ENCODE measurements at places on chromosomes 3 and 15.

DNA sequence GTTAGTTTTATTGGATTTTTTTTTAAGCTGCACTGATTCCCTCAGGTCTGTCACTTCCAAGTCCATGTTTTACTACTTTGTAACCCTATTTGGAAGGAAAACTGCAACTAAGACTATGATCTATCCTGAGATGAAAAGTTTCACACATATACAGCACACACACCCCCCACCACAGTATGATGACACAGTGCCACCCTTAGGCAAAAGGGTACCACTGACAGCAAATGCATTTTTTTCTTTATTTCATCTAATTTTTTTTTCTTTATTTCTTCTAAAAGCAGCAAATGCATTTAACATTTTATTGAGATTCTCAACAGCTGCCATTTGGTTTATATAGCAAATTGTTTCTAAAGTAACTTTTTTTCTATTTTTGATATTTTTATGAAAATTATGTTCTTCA, 21.2 kb downstream of the NGRN start:
- no peak for DNase-seq

DNA sequence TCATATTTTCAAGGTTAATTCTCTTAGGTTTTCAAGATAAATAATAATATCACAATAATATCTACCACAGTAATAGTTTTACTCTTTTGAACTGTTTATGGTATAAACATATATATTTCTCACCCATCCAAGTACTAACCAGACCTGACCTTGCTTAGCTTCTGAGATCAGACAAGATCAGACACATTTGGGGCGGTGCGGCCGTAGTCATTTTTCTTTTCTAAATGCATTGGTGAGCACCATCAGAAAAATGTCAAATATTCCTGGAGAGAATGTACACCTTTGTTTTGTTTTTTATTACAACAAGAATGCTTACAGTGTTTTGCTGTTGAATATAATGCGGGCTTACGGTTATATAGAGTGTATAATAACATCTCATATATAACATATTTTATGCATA, 267.8 kb downstream of the ADAMTS17 start:
- no peak for DNase-seq

- no peak for DNase-seq
These were observed 549.9 kb downstream of the GRM7 start for GRCh38 chr3:7410782-7411181.

- no peak for DNase-seq
These were observed 34.7 kb downstream of the FOXL2 start for GRCh38 chr3:138912237-138912636.

DNA sequence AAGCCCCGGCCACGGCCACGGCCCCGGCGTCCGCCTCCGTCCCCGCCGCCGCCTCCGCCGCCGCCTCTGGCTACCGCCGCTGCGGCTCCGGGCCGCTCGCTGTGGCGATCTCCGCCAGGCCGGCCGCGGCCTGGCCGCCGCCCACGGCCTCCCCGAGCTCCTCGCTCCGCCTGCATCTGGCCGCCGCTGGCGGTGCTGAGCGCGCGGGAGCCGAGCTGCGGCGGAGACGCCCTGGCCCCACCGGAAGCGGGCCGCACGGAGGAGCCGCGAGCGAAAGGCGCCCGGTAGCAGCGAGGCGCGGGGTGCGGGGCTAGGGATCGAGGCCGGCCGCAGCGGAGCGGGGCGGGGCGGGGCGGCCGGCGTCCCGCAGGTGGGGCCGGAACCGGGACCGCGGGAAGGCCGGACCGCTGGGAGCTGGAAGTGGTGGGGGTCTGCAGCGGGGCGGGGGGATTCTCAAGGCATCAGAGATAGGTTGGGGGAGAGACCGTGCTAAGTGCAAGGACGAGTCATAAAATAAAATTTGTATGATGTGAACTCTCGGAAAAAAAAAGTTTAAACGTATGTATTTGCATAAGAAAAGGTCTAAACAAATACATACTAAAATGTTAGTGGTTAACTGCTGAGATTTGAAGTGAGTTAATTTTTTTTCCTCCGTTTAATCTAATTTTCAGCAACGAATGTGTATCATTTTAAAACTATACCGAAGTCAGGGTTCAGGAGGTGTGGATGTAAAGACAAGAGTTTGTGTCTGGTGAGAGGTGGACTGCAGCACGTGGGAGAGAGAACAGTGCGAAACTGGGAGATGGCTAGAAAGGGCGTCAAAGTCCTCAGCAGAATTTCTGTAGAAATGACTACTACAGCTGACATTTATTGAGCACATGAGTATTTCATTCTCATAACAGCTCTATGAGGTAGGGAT, at the start of gene AVEN:
Gene AVEN, minus strand, starts transcription at position 334 of the 919 bp plus-strand sequence. Its CDS starts 158 bp downstream, at position 176.
- DNase-seq, result peak; percentile 24

- DNase-seq, result no peak
These were observed 54.5 kb upstream of the GOLGA6B start for GRCh38 chr15:72599855-72600464.

GRCh38 chr3:19173945-19174344, 25.6 kb downstream of the KCNH8 start:
- no peak for DNase-seq

DNA sequence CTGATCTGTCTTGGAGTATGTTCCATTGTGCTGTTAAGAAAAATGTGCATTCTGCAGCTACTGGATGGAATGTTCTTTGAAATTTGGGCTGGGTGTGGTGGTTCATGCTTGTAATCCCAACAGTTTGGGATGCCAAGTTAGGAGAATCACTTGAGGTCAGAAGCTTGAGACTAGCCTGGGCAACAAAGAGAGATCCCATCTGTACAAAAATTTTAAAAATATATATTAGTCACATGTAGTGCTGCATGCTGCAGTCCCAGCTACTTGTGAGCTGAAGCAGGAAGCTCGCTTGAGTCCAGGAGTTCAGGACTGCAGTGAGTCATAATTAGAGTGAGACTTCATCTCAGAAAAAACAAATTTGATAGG, 62.8 kb upstream of the PLSCR4 start:
- no peak for DNase-seq

- no peak for DNase-seq
These were observed 95.6 kb downstream of the CDIN1 start for GRCh38 chr15:36675008-36675407.

DNA sequence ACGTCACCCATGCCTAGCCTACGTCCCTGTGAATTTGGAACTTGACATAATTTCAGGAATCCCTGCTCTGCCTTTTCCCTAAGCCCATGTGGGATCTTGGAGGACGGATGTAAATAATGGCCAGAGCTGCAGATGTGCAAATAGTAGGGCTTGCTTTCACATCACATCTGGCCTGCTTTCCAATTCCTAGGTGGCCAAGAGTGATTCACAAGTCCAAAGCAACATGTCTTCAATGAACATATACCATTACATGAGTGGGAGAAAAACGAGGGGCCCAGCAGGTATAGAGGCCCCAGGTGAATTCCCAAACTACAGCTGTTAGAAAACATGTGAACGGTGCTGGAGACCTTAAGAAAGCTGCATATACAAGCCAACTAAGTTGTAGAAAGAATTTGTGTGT, 214.6 kb downstream of the MAGI1 start:
- DNase-seq, result no peak

DNA sequence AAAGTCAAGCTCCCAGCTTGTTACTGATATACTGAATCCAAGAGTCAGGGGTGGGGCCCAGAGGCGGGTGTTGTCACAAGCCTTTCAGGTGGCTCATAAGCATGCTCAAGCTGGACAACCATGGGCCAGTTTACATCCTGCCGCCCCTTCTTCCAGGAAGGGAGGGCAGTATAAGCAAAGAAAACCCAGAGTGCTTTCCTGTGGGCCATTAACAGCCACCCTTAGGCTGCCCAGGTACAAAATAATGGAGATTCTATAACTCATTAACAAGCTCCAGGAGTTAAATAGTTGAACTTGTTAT, 183.2 kb downstream of the NTRK3 start:
- DNase-seq, result no peak

- DNase-seq, result no peak
These were observed 216.0 kb downstream of the DIPK2A start for GRCh38 chr3:144187531-144188210.

DNA sequence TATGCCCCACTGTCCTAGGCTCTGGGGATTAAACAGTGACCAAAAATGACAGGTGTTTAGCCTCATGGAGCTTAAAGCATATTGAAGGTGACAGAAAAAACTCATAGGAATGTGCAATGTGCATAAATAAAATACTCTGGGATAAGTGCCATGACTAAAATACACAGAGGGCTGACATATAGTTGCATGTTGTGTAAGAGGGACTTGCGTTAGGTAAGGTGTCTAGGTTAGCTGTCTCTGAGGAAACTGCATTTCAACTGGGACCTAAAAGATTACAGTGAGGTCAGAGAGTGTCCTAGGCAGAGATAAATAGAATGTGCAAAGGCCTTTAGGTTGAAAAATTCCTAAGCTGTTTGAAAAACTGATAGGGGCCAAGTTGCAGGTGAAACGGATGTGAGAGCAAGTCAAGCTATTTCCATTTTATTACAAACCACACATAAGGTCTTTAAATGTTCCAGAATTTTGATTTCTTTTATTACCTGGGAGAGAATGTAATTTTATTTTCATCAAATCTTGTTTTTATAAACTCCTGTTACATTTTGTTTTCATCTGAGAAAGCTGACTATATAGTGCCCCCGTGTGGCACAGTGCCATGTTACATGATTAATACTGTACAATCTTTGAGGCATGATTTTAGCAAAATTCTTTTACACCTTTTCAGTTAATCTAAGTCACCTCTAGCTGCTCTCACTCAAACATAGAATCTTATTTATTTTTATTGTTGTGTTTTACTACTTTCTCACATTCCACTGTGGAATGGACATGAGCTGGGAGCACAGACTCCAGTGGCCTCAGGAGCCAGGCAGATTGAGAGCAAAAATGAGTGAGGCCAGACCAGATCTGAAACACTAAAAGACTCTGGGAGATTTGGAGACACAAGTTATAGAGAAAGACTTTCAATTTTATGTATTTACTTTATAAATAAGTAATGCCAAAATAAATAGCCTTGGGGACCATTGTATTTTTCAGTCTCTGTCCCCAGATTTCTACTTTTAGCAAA, 259.6 kb upstream of the ZNF717 start:
- no peak for DNase-seq

- no peak for DNase-seq
These were observed 139.4 kb upstream of the PFN2 start for GRCh38 chr3:150110097-150110496.

GRCh38 chr15:63531586-63531985, 27.2 kb downstream of the USP3 start:
- no peak for DNase-seq

GRCh38 chr3:196423044-196423781, 9.0 kb downstream of the UBXN7 start:
- DNase-seq, result no peak

DNA sequence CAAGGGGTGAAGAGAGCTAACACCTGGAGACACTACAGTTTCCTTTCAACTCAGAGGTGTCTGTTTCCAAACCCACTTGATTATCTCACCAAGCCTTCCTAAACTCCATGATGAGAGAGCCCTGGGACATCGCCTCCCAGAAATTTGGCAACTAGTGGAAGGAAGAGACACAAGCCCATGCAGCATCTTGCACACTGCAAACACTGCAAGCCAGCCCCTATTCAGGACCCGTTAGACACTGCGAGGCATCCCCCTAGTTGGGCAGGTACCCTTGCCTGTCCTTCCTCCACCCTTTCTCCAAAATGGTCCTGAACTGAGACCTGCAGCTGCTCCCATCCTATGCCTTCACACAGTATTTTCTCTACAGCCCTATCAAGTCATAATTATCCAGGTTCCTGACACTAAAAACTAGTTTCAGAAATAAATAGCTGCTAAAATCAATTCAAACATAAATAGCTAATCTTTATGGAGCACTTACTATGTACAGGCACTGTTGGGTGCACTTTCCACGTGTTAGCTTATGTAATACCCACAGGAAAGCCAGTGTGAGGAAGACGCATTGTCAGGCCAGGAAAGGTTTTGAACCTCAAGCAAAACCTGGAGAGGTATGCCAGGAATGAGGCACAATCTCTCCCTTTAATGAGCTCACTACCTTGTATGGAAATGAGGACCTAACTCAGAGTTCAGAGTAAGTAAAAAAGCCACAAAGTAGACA, 2.8 kb downstream of the MAGI1 start:
- no peak for DNase-seq

- DNase-seq, result no peak
These were observed 5.8 kb downstream of the LTK start for GRCh38 chr15:41507820-41508290.

DNA sequence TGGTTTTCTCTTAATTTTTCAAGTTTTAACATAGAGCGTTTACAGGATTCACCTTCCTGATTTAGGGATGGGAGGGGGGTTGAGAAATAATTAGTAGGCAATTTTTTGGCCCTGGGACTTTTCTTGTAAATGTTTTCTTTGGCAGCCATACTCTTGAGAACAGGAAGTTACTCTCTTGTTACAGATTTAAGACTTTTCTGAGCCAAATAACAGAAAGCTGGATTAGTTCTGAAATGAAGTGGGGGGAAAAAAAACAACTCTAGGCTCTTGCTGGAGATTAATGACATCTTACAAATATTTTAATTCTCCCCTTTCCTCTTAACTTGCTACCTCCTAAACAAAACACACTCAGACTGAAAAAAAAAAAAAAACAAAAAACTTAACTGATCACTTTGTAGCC, 13.8 kb upstream of the POLR2M start:
- no peak for DNase-seq

DNA sequence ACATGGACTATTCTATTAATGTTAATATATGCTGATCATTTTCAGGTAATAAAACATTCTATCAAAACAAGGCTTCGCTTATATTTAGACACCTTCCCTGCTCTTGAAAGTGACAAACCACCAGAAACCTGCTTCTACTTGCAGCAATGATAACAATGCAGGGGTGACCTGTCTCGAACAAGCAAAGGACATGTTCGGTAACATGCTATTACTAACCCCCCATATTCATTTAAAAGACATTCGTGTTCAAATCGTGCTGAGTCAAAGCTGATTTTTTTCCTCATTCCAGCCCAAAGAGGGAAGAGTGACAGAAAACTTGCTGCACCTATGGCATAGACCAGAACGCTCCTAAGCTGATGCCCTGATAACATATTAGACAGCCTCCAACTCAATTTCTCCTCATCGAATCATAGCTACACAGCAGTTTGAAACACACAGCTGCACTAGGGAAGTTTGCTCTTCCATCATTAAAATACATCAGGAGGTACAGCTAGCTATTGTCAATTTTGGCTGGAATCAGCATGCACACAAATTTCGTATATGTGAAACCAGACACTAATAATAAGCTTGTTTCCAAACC, 341.5 kb downstream of the FOXP1 start:
- DNase-seq, result no peak

DNA sequence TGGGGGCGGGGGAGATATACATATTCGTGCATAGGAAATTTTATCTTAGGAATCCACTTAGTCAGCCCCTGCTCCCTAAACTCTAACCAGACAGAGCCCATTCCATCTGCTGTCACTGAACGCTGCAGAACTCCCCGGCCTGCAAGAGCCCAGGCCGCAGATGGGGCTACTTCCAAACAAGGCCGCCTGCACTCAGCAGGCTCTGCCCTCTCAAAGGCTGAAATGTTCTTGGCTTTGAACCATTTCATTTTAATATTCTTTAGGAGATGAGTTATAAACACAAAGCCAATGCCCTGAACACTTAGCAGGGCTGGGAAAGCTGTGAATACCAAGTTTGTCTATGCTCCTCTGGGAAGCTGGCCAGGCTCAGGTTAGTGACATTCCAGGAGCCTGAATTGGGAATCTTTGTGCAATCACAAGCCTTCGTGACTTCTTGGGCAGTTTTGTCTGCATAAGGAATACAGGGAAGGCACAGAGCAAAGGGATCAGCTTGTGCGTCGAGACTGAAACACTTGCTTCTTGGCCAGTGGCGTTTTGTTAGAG, 65.0 kb downstream of the SYNM start:
- no peak for DNase-seq

Data from activated T-helper 1 cell treated with anti-CD3 and anti-CD28 coated beads, Interleukin-2, amount 50 U/mL, for 16 hours (primary cell).